ENCODE measurements at places on chromosomes 5 and 9.

DNA sequence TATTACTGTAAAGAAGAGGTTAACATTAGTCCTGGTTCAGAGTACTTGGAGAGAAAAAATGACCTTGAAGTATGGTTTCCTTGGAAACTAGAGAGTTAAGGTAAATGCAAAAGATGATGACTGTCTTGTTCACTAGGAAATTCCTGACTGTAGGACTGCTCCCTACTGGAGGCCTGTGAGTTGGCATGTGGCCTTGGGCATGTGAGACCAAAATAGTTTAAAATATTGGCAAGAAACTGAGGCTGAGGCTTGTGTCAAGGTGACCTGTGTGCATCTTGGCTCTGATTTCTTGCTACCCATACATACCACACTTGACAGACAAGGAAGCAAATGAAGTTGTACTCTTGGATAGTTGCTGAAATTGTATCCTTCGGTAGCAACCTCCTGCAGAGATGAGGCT lies 96.5 kb downstream of the TARS1 start:
- no peak for DNase-seq

DNA sequence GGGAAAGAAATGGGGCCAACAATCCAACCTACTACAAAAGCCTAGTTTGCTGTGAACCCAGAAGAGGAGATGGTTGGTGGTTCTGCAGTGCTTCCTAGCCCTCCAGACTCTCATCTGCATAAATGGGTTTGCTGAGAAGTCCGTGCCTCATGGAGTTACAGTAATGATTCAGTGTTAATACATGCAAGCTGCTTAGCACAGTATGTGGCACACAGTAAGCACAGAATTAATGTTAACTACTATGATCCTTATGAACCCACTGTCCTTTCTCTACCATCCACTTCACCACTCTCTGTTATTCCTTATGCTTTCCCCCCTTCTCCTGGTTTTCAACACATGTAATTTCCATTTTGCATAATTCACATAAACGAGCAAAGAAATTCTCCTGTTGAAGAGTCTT lies 100.0 kb downstream of the ACTBL2 start:
- no peak for DNase-seq

DNA sequence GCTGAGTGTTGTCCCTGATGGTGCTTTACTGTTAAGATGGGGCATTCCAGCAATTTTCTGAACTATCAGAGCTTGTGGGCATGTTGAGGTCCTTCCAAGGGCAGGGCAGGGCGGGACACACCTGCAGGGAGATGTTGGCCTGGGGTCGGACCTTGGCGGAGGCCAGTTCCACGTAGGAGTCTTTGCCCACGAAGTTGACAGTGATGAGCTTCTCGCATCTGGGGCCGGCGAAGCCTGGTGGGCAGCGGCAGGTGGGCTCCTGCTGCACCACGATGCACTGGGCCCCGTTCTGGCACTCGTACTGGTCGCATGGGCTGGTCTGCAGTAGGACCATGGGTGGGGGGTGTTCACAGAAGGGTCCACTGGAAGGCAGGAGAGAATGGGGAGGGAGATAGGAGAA lies 106.4 kb upstream of the PANK3 start:
- DNase-seq = no peak

GRCh38 chr5:161064297-161064696 lies 212.3 kb upstream of the ATP10B start:
- no peak for DNase-seq

- no peak for DNase-seq
Measured at GRCh38 chr9:74861773-74862474, 25.8 kb downstream of the TRPM6 start.

- no peak for DNase-seq
Measured at GRCh38 chr5:61048534-61048933, 103.5 kb downstream of the NDUFAF2 start.

- DNase-seq = no peak
Measured at GRCh38 chr5:150788977-150789376, 10.4 kb downstream of the SMIM3 start.

DNA sequence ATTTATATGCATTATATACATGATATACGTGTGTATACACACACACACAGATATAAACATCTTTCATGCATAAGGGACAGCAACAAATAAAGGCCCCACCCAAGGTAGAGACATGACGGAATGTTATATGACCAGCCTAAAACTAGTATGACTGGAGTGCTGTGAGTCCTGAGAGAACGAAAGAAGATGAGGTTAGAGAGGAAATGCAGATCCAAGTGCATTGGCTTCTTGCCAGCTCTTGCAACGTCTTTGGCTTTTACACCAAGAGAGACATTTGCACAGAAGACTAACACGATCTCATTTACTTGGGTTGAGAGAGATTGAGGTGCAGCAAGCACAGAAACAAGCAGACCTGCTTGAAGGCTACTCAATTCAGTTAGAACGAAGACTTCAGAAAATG lies 23.0 kb downstream of the CDH10 start:
- DNase-seq = no peak

DNA sequence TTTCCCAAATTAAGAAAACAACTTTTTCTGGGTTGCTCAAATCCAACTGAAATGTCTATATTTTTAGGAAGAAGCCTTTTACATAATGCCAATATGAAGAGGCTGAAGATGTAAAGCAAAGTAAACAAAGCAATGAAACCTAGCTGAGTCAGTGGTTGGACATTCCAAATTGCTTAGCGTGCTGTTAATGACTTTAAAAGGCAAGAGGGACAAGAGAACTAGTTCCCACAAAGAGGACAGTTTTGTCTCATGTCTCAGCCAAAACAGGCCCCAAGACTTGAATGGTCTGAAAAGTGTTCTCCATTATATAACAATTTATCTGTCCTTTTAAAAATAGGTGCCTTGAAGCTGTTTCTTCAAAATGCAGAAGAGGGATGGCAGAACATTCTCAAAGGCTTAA lies 407.0 kb downstream of the ENC1 start:
- no peak for DNase-seq

GRCh38 chr5:83711982-83712601 lies 8.6 kb downstream of the HAPLN1 start:
- DNase-seq = peak; percentile 40

- no peak for DNase-seq
Measured at GRCh38 chr9:107540164-107540561, 50.6 kb upstream of the KLF4 start.

GRCh38 chr9:112546149-112547012 lies 59.8 kb downstream of the KIAA1958 start:
- DNase-seq = no peak

DNA sequence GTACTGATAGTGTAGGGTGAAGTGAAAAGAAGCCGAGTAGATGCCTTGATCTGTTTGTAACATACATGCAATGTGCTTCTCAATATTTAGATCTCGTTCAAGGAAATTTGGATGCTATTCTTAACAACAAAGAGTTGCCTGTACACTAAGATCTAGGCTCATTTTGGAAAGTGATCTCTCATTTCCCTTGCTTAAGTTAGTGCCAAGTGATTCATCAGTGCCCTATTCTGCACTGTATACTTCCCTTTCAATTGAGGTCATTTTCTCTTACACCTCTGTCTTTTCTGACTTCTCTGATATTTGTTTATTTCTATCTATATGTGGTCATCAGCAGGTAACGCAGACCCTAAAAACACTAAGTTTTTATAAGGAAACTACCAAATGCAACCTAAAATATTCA lies 528.6 kb upstream of the PTPRD start:
- DNase-seq = no peak

DNA sequence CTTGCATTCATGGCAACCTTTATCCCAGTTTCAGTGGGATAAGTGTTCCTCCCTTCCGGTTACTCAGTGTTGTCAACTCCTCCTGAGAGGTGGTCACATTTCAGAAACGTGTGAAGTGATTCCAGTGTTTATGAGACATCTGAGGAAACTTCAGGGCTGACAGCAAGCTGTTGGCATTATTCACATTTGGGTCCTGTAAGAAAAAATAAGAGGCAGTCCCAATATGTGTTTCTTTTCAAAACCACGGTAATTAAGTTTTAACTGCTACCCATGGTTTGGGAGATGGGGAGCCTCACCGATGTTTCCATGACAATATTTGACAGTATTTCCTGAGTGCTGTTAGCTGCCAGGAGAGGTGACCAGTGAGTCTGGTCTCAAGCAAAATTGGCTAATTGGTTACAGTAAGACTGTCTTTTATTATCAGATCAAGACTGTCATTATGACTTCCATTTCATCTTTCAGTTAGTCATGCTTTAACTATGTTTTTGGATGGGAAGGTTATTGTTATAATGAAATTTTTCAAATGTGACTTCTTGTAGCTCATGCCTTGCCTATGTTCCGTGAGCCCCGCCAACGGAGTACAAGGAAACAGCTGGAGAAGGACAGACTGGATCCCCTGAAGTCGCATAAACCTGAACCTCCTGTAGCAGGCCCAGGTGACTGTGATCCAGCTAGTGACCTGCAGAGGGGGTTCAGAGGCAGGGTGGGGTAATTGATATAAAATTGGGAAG lies 115.3 kb downstream of the GDNF start:
- no peak for DNase-seq
